ENCODE measurements at places on chromosomes 7 and 10. TPM values are rescaled to one million over a fixed set of nuclear protein-coding genes. Genes with fewer than 3 reads are reported as not detected.

The HOXA3 gene
- total RNA-seq = 197 TPM

The UBE2D1 gene
- total RNA-seq = 22.5 TPM

The FAS gene
- total RNA-seq = 6.1 TPM

The SLC29A4 gene
- 33.9 TPM for total RNA-seq

The AKR1C8 gene
- total RNA-seq = not detected

The SDK1 gene
- 12.8 TPM for total RNA-seq

DNA sequence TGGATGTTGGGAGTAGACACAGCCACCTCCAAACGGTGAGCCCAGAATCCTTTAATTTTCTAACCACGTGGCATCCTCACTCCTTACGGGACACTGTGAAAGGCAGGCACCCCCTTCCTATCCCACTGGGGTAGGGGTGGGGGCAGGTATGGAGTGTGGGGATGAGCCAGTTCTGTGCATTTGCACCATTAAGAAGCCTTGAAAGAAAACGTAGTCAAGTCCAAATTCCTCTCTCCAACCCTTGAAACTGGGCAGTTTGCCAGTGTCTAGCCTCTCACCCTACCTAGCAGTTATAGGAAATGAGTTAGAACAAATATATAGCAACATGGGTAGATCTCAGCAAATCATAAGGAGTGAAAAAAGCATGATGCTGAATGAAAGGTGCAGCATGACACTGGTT lies 92.4 kb upstream of the LEP start:
- peaks cover 63% of the 10 kb centered on the region for H3K27me3 ChIP-seq
- DNase-seq = no peak
- H3K36me3 ChIP-seq = no peaks in the 10 kb centered on the region
- H3K4me3 ChIP-seq = no peak overlapping the region
- no peaks in the 10 kb centered on the region for H3K4me1 ChIP-seq
- H3K27ac ChIP-seq = no peak overlapping the region

DNA sequence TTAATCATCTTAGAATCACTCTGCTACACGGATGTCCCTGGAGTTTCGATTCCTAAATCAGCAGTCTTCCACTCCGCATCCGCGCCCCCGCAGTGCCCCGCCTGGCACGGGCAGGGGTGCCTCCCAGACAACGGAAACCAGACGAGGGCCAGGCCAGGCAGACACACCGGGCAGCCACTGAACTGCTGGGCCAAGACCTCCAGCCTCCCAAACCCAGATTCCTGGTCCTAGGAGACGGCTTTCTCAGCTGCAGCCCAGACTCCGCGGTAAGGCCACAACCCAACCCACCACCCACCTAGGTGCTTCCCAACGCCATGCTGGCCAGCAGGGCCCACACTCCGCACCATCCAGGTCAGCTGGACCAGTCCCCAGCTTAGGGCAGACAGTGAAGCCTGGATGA lies 33.2 kb downstream of the MAD1L1 start:
- peaks cover 32% of the 10 kb centered on the region for H3K36me3 ChIP-seq
- DNase-seq = no peak
- no peak overlapping the region for H3K27ac ChIP-seq
- H3K4me1 ChIP-seq = peaks cover 18% of the 10 kb centered on the region
- H3K4me3 ChIP-seq = no peak overlapping the region

- no peak for DNase-seq
- peaks cover 57% of the 10 kb centered on the region for H3K36me3 ChIP-seq
- no peak overlapping the region for H3K4me3 ChIP-seq
- no peak overlapping the region for H3K27ac ChIP-seq
Measured at GRCh38 chr10:127040756-127041155, 135.5 kb downstream of the DOCK1 start.

DNA sequence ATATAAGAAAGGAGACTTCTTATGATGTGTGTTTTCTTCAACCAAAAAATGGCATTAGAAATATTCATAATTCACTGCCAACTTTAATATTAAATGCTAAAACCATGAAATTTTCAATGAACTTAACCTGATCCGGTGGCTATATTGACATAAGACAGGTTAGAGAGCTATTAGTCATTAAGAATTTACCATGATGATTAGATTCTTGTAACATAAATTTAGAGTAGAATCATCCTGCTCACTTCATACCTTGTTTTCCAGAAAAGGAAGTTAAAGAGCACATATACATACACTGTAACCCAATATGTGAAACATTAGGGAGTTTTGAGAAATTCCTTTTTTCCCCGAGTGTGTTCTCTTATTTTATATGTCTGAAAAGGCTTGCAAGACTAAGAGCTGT lies 430.3 kb upstream of the SEMA3A start:
- no peak overlapping the region for H3K4me3 ChIP-seq
- no peaks in the 10 kb centered on the region for H3K27me3 ChIP-seq
- peaks cover 2% of the 10 kb centered on the region for H3K4me1 ChIP-seq
- H3K27ac ChIP-seq = no peak overlapping the region
- no peak for DNase-seq
- no peaks in the 10 kb centered on the region for H3K36me3 ChIP-seq

DNA sequence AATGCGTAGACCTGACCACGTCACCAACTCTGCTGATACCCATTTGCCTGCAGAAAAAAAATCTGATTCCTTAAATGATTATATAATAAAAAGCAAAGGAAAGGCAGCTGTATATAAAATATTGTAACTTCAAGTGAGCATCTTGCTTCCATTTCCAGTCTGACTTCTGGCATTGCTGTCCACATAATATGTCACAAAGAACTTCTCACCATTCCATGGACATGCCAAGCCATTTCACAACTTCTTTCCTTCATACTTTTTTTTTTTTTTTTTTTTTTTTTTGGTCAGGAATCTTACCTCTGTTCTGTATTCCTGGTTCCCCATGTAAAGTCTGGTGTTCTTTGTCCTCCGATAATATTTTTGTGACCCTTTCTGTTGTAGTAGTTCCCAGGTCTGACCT lies 165.5 kb downstream of the SND1 start:
- no peak overlapping the region for H3K4me3 ChIP-seq
- H3K4me1 ChIP-seq = peaks cover 37% of the 10 kb centered on the region
- no peak overlapping the region for H3K27ac ChIP-seq
- no peaks in the 10 kb centered on the region for H3K27me3 ChIP-seq

DNA sequence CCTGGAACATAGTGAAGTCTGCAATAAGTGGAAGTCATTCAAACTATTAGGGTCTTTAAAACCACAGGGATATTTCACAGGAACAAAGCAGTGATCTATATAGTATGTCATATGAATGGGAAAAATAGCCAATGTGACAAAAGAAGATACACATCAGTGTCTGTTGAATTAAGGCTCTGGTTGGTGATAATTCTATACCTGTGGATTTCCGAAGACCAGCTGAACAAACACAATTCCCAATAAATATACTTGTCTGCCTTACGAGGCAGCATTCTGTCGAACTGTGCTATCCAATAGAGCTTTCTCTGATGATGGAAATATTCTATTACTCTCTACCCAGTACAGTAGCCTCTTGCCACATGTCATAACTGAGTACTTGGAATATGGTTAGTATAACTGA lies 55.9 kb upstream of the CAV2 start:
- DNase-seq = no peak
- H3K4me1 ChIP-seq = peaks cover 21% of the 10 kb centered on the region
- H3K4me3 ChIP-seq = no peak overlapping the region
- no peaks in the 10 kb centered on the region for H3K36me3 ChIP-seq
- no peak overlapping the region for H3K27ac ChIP-seq

DNA sequence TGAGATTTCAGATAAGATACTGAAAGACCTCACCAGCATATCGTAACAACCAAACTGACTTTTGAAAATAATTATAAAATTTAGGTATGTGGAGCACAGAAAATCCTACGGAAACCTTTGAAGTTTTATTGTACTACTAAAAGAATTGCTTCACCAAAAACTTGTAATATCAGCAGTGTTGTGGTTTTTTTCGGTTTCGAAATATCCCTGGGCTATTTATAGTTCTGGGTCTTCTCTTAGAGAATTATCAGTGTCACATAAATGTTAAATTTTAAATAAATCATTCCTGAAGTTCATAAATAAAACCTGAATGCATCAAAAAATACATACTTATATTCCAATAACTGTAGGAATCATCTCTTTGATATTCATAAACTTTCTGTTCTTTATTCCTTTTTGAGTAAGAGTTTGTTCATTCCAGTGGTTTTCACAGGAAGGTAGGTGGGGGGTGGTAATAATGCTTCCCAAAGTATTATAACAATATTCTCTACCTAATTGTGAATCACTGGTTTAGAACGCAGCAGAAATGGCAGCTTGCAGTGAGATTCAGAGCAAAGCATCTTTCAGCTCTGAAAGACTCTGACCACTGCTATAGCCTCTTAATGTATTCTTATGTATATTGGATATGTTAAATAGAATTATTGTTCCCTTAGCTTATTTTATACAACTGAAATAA lies 60.2 kb downstream of the ZNF277 start:
- H3K27ac ChIP-seq = no peak overlapping the region
- peaks cover 37% of the 10 kb centered on the region for H3K4me1 ChIP-seq
- no peaks in the 10 kb centered on the region for H3K27me3 ChIP-seq
- DNase-seq = no peak
- H3K36me3 ChIP-seq = no peaks in the 10 kb centered on the region

DNA sequence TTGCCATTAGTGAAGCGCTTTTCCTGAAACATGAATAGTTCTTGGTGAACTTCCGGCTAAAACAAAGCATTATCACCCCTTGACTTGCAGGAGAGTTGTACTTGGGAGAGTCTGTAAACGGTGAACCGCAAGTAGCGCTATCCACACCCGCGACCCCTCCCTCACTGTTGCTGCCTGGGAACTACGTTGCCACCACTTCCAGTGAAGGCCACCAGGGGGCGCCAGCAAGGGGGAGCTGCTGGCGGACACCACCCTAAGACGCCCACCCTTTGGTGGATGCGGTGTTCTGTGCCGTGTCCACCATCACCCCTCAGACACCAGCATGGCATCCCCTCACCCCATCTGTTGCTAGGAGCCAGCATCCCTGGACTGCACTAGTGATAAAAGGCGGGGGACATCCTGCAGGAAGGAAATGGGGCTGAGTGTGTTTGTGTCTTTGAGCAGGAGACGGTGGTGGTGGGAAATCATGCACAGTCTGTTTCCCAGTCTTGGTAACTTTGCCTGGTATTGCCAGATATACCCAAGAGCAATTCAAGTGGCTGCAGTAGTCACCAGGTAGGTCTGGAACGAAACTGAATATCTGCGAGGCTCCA lies 298.2 kb downstream of the FRMD4A start:
- peaks cover 11% of the 10 kb centered on the region for H3K27me3 ChIP-seq
- no peaks in the 10 kb centered on the region for H3K4me1 ChIP-seq
- H3K4me3 ChIP-seq = no peak overlapping the region

GRCh38 chr10:113991091-113991860 lies 52.4 kb upstream of the ADRB1 start:
- peaks cover 7% of the 10 kb centered on the region for H3K27me3 ChIP-seq
- DNase-seq = no peak
- H3K36me3 ChIP-seq = no peaks in the 10 kb centered on the region
- no peaks in the 10 kb centered on the region for H3K4me1 ChIP-seq

DNA sequence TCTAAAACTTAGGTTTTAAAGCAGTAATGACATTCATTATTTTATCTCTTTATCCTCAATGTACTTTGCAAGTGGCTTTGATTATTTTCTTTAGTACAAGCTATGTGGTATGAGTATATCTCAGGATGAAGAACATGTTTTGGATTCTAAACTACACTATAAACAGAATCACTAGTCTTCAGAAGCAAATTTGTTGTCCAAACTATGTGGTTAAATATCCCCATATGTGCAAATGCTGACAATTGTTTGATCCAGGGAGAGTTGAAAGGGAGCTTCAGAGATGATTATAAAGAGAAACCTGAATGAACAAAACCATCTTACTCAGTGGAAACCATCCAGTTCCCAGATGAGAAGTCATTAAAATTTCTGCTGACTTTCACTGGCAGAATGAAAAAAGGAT lies 179.3 kb downstream of the MDFIC start:
- no peaks in the 10 kb centered on the region for H3K27me3 ChIP-seq
- DNase-seq = no peak
- no peak overlapping the region for H3K27ac ChIP-seq
- peaks cover 2% of the 10 kb centered on the region for H3K36me3 ChIP-seq

DNA sequence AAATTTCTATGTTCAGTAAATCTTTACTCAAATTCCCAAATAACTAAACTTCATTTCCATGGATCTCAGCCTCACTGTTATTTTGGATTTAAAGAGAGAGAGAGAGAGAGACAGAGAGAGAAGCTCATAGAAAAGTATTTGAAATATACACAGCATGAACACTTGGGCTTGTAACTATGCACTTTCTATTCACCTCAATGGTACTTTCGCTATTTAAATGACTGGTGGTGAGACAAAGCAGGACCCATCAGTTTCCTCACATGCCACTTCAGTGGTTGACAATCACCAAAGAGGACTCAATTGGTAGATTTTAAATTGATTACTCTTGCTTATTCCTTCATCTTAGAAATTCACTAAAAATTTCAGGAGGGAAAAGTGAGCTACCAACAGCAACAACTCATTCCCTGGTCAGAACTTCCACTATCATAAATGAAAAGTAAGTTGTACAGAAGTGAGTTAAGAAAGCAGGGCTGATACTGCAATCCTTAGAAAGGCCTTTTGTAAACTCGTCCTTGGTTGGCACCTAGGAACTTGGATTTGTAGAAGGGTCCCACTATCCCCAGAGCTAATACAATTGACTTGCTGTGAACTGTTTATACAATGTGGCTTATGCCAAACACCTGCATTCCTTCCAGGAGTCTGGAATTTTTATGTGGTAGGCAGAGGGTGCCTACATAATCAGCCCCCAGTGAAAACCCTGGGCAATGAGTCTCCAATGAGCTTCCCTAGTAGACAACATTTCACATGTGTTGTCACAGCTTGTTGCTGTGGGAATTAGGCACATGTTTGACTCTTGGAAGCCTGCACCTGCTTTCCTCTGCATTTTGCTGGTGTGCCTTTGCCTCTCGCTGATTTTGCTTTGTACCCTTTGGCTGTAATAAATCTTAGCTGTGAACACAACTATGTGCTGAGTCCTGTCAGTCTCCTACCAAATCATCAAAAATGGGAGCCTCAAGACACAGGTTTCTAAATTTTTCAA lies 10.8 kb downstream of the ERLIN1 start:
- no peaks in the 10 kb centered on the region for H3K27me3 ChIP-seq
- no peak for DNase-seq
- peaks cover 44% of the 10 kb centered on the region for H3K36me3 ChIP-seq
- H3K27ac ChIP-seq = no peak overlapping the region
- H3K4me3 ChIP-seq = no peak overlapping the region
- H3K4me1 ChIP-seq = no peaks in the 10 kb centered on the region

DNA sequence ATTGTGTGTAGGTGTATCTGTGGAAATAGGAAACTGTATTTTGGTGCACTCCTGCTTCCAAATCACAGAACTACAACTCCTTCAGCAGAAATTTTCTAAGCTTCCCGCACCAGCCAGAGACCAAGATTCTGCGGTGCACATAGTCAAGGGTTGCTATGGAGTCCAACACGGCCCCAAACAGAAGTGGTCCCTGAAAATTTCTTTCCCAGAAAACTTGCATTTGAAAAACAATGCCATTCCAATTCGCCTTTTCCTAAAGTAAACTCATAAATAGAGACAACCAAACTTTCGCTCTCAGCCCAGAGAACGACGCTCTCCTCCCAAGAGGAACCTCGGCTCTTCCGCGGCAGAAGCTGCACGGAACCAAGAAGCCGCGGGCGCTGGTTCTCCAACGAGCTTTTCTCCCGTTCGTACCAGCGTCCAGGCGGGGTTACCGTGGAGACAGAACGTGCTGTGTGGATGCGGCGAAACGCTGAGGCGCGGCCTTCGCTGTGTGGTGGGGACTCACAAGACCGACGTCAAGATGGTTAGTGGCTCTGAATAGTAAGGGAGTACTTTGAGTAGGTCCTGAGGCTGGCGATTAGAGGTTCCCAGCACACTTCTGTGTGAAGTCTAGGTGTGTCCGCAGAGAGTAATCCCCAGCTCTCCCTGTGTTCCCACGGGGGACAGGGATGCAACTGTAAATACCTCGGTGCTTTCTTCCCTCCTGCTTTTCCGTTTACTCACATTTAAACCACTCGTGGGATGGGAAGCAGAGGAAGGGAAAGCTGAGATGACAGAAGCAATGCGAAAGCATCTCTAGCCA lies 24.0 kb upstream of the ZC3HAV1 start:
- peaks cover 1% of the 10 kb centered on the region for H3K36me3 ChIP-seq
- H3K4me1 ChIP-seq = peaks cover 13% of the 10 kb centered on the region
- peak overlapping the region; percentile 81 for H3K4me3 ChIP-seq
- DNase-seq = peak; percentile 55
